ENCODE measurements at places on chromosomes 5 and 9.

DNA sequence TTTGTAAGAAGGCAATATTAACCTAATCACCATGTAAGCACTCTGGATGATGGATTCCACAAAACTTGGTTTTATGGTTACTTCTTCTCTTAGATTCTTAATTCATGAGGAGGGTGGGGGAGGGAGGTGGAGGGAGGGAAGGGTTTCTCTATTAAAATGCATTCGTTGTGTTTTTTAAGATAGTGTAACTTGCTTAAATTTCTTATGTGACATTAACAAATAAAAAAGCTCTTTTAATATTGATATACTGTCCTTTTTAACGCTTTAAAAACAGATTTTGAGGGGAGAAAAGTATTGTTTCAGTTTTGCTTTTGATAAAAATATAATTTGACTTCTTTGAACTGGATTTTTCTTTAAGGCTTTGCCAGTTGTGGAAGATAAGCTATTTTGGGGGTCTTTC is 59.8 kb downstream of the LMNB1 start:
- no peak for DNase-seq

DNA sequence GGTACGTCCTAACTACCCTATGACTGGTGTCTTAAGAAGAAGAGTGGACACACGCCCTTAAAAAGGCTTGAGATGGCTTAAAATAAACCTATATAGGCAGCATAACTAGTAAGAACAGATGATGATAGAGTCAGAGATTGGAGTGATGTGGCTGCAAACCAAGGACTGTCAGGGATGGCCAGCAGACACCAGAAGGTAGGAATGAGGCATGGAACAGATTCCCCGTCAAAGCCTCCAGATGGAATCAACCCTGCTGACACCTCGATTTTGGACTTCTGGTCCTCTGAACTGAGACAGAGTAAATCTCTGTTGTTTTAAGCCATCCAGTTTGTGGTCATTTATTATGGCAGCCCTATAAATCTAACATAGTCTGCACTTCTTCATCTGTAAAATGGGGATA is 7.4 kb downstream of the TMOD1 start:
- DNase-seq: no peak

GRCh38 chr9:93567271-93567959 is 9.0 kb upstream of the PHF2 start:
- no peak for DNase-seq

GRCh38 chr5:152551061-152551460 is 146.0 kb upstream of the NMUR2 start:
- DNase-seq: no peak
